ENCODE measurements at places on chromosomes 2 and 18. TPM values are rescaled to one million over a fixed set of nuclear protein-coding genes. Genes with fewer than 3 reads are reported as not detected.

Gene GPR45
- total RNA-seq = not detected

Gene CCDC138
- 4.2 TPM for total RNA-seq

Gene LYPD6B
- total RNA-seq = 9.2 TPM

Gene SLC16A14
- 7.5 TPM for total RNA-seq

Gene CD8B2
- not detected for total RNA-seq

Gene APLF
- 4.9 TPM for total RNA-seq

Gene SCN7A
- 0.99 TPM for total RNA-seq

Gene RUFY4
- total RNA-seq = not detected

Gene ASXL2
- 17.5 TPM for total RNA-seq

Gene MOCOS
- total RNA-seq = 8.6 TPM

Gene C2orf68
- total RNA-seq = 9.4 TPM

Gene SIX3
- not detected for total RNA-seq

Gene WDPCP
- 9.7 TPM for total RNA-seq

Gene CAPN14
- 130 TPM for total RNA-seq

Gene ATG9A
- 37.8 TPM for total RNA-seq

Gene PIK3C3
- total RNA-seq = 27.3 TPM

Gene KCTD18
- total RNA-seq = 19.5 TPM

Gene PXDN
- total RNA-seq = 10.9 TPM

Gene DHRS9
- 19.6 TPM for total RNA-seq

Gene CYTIP
- 4.0 TPM for total RNA-seq

Gene SOWAHC
- 87.7 TPM for total RNA-seq

Gene GPR17
- not detected for total RNA-seq

Gene LONRF2
- 6.1 TPM for total RNA-seq

Gene MATN3
- 1.3 TPM for total RNA-seq

Gene ITPRIPL1
- total RNA-seq = 1.8 TPM

Gene STAT4
- total RNA-seq = 1.4 TPM

Gene AAK1
- 33.8 TPM for total RNA-seq

Gene ABCG8
- not detected for total RNA-seq

Gene PROKR1
- not detected for total RNA-seq

Gene CENPA
- total RNA-seq = 3.4 TPM

Gene ANO7
- total RNA-seq = not detected

Gene DPYSL5
- total RNA-seq = not detected

All from esophagus squamous epithelium (tissue), 5 donors.